ENCODE measurements at places on chromosomes 12 and 14.

- no peak for DNase-seq
Measured at GRCh38 chr12:120825337-120825736, 78.8 kb downstream of the SPPL3 start.

GRCh38 chr14:101893759-101894158 is 70.6 kb upstream of the DYNC1H1 start:
- DNase-seq = no peak

- no peak for DNase-seq
Measured at GRCh38 chr12:62698701-62699101, 232.1 kb downstream of the MON2 start.

- no peak for DNase-seq
Measured at GRCh38 chr12:13580206-13580605, 383.7 kb downstream of the EMP1 start.

- DNase-seq = no peak
Measured at GRCh38 chr12:82510386-82510785, 152.1 kb downstream of the METTL25 start.

- no peak for DNase-seq
Measured at GRCh38 chr14:90523544-90523943, 126.7 kb downstream of the CALM1 start.

DNA sequence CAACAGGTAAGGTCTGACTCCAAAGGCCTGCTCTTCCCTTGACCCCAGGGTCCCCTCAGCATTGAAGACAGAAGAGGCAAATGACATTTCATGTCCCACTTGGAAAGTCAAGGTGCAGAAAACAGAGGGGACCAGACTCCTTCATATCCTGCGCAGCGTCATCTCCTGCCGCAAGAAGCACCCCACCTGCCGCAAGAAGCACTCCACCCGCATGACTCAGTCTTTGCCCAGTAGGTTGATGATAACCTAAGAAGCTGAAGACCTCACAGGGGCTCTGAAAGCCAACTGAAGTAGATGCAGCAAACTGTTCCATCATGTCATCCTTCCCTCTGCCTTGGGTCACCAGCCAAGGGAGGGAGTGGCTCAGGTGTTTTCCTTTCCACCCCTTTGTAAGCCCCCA is 11.6 kb upstream of the SMUG1 start:
- no peak for DNase-seq

DNA sequence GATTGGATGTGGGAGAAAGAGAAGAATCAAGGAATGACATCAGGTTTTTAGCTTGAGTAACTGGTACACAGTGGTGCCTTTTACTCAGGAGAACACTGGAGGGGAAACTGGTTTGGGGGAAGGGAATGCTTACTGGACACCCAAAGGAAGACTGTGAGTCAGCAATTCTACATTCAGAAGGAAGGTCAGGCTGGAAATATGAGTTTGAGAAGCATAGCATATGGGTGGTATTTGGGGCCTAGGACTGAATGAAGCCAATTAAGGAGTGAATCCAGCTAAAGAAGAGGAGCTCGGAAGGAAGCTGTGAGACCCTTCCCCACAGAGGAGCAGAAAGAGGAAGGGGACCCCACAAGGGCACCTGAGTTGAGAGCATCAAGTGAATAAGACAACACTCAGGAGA is 35.4 kb downstream of the DMAC2L start:
- DNase-seq = no peak

- no peak for DNase-seq
Measured at GRCh38 chr12:62536546-62536945, 69.9 kb downstream of the MON2 start.

GRCh38 chr12:24200010-24200409 is 250.5 kb upstream of the SOX5 start:
- no peak for DNase-seq

GRCh38 chr12:101021911-101022388 is 188.1 kb downstream of the SLC5A8 start:
- DNase-seq = no peak

- no peak for DNase-seq
Measured at GRCh38 chr12:88309546-88309945, 167.4 kb downstream of the TMTC3 start.

DNA sequence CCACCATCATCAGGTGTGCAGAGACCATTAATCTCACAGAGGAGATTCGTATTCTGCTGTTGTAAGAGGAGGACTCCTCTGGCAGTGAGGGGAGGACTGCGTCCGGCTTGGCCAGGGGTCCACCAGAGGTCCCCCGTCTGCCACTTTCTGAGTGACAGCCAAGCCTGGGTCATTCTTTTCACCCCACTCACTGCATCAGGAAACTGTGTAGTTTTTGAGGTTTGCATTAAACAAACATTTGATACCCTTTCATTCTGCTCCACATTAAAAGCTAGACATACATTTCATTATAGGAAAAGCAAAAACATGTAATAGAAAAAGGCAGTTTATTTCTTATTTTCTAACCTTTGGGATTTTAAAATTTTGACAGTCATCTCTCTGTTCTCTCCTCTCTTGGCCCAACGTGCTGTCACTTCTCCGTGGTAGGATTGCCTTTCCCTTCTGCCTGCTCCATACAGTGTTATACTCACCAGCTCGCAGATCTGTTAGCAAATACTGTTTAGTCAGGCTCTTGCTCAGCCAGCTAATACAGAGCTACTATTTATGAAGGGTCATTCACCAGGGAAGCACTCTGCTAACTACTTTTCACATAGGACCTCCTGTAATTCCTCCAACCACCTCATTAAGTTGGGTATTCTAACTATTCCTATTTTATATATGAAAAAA is 99.3 kb downstream of the PELI2 start:
- DNase-seq = no peak

DNA sequence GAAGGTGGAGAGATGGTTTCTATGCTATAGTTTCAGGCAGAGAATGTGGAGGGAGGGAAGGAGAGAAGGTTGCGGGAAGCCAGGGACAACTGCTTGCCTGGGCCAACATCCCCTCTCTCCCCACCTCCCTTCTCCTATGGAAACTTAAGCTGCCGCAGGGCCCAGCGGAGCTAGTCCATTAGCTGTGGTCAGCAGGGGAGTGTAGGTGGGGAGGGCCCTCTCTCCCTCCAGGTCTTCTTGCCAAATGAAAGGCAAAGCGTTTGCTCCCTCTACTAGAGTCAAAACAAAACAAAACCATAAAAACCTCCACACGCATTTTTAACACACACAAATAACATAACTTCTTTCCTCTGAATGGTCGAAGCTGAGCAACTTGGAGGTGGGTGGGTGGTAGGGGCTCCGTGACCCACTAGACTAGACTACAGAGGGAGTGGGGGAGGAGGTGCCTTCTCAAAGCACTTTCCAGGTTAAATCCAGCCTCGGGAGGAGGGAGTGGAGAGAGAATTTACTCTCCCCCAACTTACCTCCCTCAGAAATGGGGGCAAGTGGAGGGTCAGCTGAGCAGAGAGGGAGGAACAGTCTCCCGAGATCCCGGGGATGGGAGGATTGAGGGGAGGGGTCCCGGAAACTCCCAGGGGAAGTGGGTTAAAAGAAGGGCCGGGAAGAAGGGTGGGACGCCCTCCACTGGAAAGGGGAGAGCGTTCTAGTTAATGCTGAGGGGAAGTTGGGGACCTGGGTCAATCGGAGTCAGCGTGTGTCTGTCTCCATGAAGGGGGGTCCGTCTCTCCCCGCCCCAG is 4.6 kb upstream of the CACNB3 start:
- no peak for DNase-seq

- peak; percentile 14 for DNase-seq
Measured at GRCh38 chr14:93648440-93649168, 139.7 kb downstream of the PRIMA1 start.

DNA sequence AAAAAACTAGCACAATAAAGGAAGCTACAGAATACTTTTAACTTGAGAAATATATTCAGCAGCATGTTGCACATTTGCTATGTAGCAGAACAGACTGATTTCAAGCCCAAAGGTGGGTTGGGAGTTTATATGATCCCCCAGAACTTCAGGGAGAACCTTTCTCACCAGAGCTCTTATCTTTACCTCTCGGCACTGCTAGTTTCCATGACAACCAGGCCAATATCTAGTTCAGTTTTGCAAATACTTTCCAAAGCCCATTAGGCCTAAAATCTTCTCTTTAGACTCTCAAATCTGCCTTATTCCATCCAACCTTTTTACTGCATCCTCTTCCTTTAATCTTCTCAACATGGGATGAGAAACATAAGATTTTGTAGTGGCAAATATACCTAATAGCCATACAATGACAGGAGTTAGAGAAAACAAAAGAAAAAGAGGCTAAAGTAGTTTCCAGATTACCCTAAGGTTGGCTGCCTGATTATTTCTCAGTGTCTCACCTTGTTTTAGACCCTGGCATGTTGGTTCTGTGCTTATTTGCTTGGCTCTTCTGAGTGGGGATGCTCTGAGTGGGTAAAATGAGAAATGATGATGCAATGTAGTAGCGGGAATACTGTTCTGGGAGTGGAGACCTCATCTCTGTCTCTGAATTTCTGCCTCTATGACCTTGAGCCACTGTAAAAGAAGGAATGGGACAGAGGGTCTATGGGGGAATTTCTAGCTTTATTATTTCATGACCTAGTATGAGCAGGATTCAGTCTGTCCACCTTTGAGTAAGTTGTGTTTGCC is 427.6 kb upstream of the STXBP6 start:
- no peak for DNase-seq

DNA sequence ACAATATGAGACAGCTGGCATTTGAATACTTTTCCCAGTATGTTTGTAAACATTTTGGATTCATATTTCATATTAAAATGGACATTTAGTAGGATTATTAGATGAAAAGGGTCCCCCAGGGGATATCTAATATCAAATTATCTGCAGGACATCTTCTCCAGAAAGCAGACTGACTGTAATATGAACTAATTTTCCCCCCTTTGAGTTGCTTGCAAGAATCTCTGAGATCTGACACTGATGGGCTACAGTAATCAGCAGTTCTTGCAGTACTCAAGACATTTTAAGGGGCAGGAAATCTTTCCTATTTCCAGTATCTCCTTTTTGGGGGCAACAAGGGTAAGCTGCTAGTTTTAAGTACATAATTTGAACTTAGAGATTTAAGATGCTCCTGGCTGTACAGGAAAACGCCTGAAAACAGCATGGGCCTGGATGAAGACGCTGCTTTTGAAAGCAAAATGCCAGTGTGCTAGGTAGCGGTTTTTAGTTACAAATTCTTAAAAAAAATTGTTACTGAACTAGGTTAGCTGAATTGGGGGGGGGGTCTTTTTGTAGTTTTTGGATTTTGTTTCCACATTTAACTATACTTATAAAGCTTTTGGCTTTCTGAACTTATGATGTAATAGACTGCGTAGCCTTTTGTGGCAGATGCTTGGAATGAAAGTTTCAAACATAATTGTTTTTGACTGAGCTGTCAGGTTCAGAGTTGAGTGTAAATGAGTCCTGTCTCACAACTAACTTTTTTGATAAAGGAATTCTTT is 2.2 kb downstream of the FRMD6 start:
- no peak for DNase-seq

GRCh38 chr12:90303771-90304170 is 595.1 kb upstream of the ATP2B1 start:
- no peak for DNase-seq

DNA sequence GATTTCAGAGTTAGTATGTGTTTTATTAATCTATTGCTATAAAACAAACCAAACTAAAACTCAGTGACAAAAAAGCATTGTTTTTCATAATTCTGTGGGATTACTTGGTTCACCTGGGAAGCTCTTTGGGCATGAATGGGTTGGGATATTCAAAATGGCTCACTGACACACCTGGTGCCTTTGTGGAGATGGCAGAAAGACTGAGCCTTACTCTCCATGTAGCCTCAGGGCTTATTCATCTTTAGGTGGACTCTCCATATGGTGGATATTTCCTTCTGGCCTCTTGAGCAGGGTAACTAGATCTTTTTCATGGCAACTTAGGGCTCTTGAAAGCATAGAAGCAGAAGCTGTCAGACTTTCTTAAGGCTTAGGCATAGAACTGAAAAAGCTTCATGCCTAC is 1102.8 kb upstream of the SEL1L start:
- DNase-seq = no peak

GRCh38 chr14:94923786-94924185 is 153.9 kb upstream of the GSC start:
- no peak for DNase-seq

GRCh38 chr12:131351319-131352028 is 359.4 kb upstream of the SFSWAP start:
- DNase-seq = no peak

GRCh38 chr14:87785897-87786296 is 207.1 kb downstream of the GALC start:
- no peak for DNase-seq

GRCh38 chr12:1879633-1880032 is 38.8 kb downstream of the CACNA2D4 start:
- DNase-seq = no peak

DNA sequence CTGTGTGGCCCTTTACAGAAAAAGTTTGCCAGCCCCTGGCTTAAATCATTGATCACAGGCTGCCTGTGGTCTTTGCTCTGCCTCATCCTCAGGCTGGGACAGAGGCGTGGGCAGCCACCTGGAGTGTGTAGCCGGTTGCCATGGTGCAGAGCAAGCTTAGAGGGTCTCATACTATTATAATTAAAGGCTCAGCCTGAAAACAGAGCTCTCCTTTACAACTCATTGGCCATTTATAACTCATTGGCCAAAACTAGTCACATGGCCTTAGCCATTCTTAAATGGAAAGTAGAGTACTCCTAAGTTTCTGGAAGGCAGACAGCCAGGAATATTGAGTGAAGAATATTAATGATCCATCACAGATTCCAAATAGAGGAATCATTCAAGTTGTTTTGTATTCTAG is 3.0 kb downstream of the HSP90B1 start:
- no peak for DNase-seq

- DNase-seq = no peak
Measured at GRCh38 chr12:77999074-77999715, 168.5 kb downstream of the NAV3 start.

GRCh38 chr12:102067574-102068258 is 5.9 kb upstream of the WASHC3 start:
- no peak for DNase-seq

DNA sequence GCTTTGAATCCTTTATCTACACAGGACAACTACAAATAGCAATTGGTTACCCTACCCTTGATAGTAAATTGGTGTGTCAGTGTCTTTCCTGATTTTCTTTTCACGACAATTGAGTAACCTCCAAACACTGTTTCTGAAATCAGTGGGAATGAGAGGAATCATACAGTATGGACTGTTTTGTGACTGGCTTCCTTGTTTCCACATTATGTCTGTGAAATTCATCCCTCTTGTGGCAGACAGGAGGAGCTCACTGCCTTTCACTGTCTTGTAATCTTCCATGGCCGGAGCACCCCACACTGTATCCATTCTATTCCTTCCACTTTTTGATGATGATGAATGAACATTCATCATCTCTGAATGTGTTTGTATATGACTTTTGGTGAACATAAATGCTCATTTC is 164.0 kb upstream of the PZP start:
- DNase-seq = no peak

GRCh38 chr12:125704803-125705202 is 639.6 kb downstream of the AACS start:
- DNase-seq = no peak

GRCh38 chr12:132451172-132451835 is 38.6 kb upstream of the FBRSL1 start:
- no peak for DNase-seq

DNA sequence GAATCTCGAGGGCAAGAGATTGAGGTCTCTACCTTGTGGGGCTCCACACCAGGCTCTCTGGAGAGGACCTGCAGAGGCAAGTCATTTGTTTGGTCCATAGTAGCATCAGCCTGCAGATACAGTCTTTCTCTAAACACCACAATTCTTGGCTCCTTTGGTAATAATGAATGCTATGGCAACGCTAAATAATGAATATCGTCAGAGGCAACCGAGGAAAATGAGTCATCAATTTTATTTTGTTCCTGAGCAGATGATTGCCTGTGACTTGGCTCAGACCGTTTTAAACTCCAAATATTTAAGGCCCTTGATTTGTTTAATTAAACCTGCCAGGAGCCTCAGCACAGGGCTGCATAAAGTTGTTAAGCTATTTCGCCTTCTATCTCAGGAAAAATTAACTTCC is 924.1 kb upstream of the TMEM132C start:
- no peak for DNase-seq
